Stimulated activated CD8-positive, alpha-beta memory T cell treated with anti-CD3 and anti-CD28 coated beads, Interleukin-12 subunit alpha, Interleukin-12 subunit beta, amount 100 ng/mL, for 1 hour (primary cell): ENCODE measurements at places on chromosomes 3 and 15.

GRCh38 chr3:125322166-125322565, 53.0 kb downstream of the ZNF148 start:
- no peak for DNase-seq

DNA sequence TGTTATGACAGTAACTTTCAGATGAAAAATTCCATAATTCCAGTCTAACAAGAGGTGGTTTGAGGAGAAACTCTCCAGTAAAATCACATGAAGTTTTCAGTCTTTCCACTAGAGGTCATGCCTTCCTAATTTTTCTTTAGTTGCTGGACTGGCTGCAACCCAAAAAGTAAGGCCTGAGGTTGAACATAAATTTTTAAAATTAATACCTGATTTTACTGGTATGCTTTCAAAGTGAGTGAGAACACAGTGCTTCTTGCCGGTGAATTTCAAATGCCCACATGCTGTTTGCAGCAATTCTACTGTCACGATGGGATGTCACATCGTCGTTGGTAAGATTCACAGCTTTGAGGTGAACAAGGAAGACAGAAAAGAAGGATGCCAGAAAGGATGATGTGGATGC, 89.0 kb upstream of the FGF12 start:
- no peak for DNase-seq

DNA sequence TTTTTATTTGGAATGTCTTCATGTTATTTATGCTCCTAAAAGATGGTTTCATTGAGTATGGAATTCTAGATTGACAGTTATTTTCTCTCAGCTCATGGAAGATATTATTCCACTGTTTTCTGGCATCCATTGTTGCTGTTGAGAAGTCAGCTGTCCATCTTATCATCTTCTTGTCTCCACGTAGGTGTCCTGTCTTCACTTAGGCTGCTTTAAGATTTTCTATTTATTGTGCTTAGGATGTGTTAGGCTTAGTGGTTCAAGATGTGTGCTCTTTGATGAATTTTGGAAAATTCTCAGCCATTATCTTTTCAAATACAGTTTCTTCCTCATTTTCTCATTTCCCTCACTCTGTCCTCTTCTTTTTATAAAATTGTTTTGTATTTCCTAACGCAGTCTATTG, 52.0 kb downstream of the SNRK start:
- no peak for DNase-seq

- no peak for DNase-seq
Measured at GRCh38 chr15:73021139-73021621, 31.1 kb upstream of the NEO1 start.

- DNase-seq = no peak
Measured at GRCh38 chr15:29988701-29989100, 94.1 kb upstream of the GOLGA8J start.

DNA sequence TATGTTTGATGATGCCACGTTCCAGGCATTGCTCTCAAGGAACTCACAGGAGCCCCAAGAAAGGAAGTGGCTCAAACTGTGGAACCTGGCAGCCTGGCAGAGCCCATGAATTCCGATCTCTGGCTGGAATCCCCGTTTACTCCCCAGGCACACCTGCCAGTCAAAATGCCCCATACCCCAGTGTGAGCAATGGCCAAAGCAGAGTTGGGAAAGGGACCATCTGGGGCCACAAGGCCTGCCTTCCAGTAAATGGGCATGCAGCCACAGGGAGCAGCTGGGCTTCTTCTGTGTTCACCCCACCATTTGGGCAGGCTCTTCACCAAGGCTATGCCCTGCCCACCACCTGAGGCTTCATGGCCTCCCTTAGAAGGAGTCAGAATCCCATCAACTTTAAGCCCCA, 257.0 kb upstream of the GOLGA6L4 start:
- no peak for DNase-seq

GRCh38 chr3:127200086-127200691, 7.3 kb downstream of the PRR23E start:
- DNase-seq = no peak

DNA sequence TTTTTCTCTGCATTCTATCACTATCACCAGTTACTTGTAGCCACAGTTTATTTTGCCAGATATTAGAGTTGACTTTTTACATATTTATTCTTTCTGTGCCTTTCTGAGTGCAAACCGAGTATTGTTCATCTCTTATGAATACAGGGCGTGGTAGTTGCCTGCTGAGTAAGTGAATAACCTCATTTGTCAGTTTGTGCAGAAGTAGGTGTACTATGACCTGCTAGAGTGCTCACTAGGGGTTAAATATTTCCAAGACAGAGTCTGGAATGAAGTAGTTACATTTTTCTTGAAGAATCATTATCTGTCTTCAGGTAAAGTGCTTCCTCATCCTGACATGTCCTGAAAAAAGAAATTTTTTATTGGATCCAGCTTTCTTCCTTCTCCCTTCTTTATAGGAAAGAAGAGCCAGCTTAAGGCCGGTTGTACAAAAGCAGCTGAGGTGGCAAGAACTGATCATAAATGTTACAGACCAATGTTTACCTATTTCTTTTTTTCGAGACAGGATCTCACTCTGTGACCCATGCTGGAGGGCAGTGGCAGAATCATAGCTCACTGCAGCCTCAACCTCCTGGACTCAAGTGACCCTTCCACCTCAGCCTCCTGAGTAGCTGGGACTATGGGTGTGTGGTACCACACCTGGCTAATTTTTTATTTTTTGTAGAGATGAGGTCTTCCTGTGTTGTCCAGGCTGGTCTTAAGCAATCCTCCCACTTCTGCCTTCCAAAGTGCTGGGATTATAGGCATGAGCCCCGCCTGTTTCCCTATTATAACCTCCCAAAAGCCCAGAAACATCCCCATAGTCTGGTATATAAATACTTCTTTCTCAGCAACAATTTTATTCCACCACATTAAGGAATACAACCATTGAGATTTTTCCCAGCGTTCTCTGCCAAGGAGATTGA, 182.5 kb downstream of the TPRG1 start:
- no peak for DNase-seq

DNA sequence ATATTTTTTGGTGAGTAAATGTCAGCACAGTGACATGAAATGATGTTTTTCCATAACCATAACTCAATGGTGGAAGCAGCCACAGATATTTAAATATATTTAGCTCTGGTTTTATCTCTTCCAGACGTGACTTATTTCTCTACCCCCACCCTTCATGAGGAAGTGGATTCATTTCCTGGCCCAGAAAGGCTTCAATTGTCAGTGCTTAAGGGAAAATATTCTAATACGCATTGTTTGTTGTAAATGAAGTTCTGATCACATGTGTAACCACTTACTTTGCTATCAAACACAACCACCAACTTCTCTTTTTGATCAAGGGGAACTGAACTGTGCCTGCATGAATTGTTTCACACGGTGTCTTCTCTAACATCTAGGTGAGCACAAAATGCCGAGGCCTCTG, 14.0 kb downstream of the CLDN16 start:
- DNase-seq = no peak

DNA sequence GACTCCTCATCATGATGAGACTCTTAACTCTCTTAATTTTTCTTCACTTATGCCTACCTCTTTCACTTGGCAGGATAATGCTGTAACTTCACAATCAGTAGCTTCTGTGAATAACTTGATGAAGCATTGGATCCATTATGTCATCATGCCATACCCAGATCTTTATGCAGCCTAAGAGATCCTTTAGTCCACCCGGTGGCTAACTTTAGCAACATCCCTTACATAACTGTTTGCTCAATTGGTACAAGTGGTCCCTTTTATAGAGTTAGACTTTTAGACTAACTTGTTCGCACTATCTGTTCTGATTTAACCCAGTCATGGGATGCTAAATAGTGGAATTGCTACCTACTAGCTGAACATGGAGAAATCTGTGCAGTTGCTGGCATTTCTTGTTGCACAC, 184.5 kb downstream of the USP13 start:
- DNase-seq = no peak

GRCh38 chr15:62241135-62241770, 76.2 kb upstream of the C2CD4B start:
- DNase-seq = no peak

DNA sequence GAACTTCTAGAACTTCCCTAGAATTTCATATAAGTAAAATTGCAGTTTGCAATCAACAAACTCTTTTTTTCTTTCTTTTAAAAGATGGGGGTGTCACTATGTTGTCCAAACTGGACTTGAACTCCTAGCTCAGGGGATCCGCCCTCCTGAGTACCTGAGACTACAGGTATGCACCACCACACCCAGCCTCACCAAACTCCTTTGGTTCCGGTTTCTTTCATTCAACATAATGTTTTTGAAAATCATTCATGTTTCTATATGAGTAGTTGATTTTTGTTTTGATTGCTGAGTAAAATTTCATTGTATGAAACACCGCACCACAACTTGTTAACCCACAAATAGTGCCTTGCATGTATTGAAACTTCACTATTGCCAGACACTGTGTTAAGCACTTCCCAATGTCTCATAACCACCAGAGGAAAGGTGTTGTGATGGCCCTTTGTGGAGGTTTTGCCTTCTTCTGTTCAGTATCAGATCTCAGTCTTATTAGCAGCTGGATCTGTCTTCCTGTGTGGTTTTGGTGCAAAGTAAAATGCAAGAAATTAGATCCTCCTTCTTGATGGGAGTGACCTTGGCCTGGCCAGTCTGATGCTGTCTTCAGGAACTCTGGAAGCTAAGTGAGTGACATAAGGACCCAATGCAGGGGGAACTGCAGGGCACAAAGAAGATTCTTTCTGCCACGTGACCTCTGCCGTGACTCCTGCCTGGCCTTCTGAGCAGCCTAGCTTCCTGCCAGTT, 78.8 kb upstream of the UBE2E1 start:
- DNase-seq = no peak

DNA sequence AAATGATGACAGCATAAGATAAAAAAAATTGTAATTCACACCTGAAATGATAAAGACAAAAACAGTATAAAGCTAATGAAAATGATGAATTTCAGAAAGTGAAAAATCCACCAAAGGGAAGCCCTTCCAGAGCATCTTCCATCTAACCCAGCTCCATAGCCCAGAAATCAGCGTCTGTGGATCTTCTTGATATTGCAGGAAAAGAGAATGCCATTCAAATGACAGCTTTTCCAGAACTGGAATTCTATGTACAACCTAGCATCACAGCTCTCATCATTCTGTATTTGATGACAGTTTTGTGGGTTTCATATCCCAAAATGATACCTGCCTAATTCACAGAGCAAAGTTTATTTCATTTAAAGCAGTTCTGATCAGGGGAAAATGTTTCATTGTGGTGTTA, 267.3 kb downstream of the FHIT start:
- DNase-seq = no peak

GRCh38 chr3:108183181-108183580, 39.0 kb downstream of the IFT57 start:
- no peak for DNase-seq

DNA sequence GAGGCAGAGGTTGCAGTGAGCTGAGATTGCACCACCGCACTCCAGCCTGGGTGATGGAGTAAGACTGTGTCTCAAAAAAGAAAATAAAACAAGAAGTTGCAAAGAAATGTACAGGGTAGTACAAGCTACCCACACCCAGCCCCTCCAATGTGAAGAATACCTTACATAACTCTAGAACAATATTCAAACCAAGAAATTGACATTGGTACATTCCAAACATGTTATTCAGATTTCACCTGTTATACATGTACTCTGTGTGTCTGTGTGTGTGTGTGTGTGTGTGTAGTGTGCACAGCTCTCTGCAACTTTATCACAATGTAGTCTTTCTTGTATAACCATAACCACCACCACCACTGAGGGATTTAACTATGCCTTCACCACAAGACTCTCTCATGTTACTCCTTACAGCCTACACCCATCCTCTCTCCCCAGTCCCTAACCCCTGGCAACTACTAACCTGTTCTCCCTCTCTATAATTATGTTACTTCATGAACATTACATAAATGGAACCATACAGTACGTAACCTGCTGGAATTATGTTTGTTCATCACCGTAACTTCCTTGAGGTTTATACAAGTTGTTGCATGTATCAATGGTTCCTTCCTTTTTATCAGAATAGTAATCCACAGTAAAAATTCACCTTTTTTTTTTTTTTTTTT, 16.2 kb upstream of the TJP1 start:
- no peak for DNase-seq

DNA sequence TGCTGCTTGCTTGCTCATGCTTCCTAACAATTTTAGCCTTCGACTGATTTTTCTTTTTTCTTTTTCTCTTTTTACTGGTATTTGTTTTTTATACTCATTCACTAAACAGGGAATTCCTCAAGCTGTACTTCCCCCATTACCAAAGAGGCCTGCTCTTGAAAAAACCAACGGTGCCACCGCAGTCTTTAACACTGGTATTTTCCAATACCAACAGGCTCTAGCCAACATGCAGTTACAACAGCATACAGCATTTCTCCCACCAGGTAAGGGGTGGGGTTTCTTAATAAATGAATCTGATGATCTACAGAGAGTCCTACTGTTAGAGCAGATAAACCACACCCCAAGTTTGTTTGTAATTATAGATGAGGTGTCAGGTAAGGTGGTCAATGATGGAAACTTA, 178.8 kb downstream of the MBNL1 start:
- DNase-seq = no peak
